ENCODE measurements at places on chromosomes 6 and 20.

DNA sequence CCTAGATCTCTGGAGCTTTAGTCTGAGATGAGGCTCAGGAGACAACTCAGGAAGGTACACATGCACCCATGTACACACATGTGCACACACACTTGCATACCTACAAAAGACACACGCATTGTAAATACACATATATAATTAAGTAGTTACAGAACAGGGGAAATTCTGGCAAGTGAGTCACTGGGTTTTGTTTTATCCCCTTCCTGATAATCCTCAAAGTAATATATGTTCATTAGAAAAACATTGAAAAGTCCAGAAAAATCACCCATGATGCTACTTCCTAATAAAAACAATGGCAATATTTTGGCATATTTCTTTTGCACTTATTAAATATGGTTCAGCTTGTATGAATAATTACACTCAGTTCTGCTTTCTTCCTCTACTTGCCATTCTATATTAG lies 115.3 kb upstream of the ECI2 start:
- no peak for DNase-seq

- no peak for DNase-seq
Measured at GRCh38 chr20:24052599-24053275, 64.2 kb upstream of the GGTLC1 start.

GRCh38 chr6:122472022-122472340 lies 374 bp upstream of the SERINC1 start:
- no peak for DNase-seq

DNA sequence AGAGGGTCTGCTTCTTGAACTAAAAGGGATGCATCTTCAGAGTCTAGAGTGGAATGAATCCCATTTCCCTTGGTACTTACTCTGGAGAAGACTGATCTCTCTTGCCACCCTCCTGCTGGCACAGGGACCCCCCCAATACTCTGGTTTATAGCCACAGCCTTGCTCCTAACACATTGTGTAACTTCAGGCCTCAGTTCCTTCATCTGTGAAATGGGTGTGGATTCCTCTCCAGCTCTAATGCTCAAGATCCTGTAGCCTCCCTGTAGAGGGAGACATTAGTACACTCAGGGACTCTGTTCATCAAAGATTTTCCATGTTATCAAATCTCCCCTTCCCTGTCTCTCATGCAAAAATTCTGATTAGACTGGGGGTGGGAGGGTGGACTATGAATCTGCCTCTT lies 315.7 kb upstream of the MOCS1 start:
- DNase-seq, result no peak

DNA sequence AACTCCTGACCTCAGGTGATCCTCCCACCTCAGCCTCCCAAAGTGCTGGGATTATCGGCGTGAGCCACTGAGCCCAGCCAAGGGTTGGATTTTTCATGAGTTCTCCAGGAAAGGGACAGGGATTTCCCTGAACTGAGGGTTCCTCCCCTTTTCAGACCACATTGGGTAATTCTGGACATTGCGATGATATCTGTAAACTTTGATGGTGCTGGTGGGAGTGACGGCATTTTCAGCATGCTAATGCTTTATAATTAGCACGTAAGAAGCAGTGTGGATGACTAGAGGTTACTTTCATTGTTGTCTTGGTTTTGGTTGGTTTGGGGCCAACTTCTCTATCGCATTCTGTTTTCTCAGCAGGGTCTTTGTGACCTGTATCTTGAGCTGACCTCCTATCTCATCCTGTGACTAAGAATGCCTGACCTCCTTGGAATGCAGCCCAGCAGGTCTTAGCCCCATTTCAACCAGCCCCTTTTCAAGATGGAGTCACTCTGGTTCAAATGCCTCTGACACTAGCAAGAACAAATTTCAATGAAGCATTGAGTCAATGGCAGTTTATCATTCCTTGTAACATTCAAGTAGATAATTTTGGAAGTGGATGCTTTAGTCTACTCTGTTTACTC lies 156.5 kb downstream of the TTLL2 start:
- no peak for DNase-seq

- DNase-seq, result no peak
Measured at GRCh38 chr6:127818149-127818548, 82.7 kb downstream of the THEMIS start.

DNA sequence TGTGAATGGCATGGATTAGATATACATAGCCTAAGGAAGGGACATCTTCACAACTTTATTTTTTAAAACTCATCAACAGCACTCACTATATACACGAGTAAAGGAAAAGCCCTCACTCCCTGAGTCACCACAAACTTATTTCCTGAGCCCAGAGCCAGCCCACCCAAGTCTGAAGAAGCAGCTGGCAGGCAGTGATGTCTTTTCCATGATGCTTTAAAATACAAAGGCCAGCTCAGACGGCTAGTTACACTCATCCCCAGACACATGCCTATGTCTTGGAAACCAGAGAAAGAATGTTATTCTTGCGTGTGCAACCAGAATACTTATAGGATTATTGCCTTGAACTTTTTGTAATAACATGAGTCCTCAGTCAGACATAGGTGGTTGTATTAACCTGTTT lies 114.4 kb downstream of the ADGRG6 start:
- no peak for DNase-seq

DNA sequence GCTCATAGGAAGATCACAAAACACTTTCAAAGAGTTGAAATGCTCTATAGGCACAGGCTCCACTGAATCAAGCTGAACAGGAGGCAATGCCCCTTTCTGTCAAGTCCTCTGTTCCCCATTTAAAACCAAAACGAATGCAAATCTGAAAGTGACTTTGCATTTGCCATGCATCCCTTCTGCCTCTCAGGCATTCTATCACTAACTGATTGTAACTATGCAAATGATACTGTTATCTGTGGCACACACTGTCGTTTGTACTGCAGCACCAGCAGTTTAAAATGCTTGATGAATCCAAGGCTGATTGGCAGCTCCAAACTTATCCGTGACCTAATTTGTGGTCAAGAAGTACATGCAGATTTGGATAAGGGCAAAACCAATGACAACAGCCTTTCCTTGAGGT lies 1067.5 kb upstream of the MAP3K7 start:
- no peak for DNase-seq

- no peak for DNase-seq
Measured at GRCh38 chr20:19308146-19308545, 95.7 kb downstream of the SLC24A3 start.

GRCh38 chr6:11769811-11770545 lies 8.6 kb downstream of the ADTRP start:
- DNase-seq, result no peak

DNA sequence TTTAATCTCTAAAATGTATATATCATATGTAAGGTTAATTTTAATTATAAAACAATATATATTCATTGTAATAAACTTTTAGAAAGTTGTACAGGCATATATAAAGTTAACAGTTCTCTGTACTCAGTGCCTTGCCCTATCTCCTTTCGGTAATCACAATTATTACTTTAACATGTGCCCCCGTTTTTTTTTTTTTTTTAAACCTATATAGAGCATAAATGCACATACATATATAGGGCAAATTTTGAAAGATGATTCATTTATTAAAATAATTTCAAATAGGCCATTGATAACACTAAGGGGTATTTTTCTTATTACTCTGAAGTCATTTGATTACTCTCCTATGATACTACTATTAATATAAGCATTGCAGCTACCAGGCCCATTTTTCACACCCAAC lies 1.9 kb downstream of the ASF1A start:
- no peak for DNase-seq

GRCh38 chr6:91304521-91304920 lies 717.6 kb upstream of the MAP3K7 start:
- DNase-seq, result no peak

DNA sequence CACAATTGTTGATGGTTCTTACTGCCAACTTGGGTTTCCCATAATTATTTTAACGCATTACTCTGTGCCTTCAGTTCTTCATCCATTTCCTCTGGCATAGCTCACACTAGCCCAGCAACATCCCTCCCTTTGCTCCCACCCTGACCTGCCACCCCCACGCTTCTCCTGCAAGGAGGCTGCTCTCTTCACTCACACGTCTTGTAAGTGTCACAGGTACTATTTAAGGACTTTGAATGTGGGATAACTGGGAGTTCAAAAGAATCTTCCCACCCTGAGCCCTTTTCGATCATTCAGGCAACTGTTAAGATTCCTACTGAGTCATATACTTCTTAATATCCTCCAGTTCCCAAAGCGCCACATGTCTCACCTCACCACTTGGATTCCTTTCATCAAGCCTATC lies 95.4 kb downstream of the PXDC1 start:
- no peak for DNase-seq

DNA sequence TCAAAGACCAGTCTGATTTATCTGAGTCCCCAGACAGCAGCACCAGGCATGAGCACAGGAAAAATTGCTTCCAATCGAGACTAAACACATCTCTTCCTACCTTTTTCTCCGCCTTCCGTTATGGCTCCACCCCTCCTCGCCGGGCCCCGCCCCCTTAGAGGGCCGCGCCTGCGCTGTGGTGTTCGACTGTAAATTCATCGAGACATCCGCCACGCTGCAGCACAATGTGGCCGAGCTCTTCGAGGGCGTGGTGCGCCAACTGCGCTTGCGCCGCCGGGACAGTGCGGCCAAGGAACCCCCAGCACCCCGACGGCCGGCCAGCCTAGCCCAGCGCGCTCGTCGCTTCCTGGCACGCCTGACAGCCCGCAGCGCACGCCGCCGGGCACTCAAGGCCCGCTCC lies 8.9 kb downstream of the REM1 start:
- DNase-seq, result no peak

All from activated naive CD4-positive, alpha-beta T cell treated with anti-CD3 and anti-CD28 coated beads, Interleukin-2, amount 10 ng/mL, durations not matched to agents 7 days and 5 days (primary cell).